ENCODE measurements at places on chromosomes 7 and 10.

GRCh38 chr10:28367929-28368484 lies 65.1 kb upstream of the MPP7 start:
- no peak for DNase-seq

DNA sequence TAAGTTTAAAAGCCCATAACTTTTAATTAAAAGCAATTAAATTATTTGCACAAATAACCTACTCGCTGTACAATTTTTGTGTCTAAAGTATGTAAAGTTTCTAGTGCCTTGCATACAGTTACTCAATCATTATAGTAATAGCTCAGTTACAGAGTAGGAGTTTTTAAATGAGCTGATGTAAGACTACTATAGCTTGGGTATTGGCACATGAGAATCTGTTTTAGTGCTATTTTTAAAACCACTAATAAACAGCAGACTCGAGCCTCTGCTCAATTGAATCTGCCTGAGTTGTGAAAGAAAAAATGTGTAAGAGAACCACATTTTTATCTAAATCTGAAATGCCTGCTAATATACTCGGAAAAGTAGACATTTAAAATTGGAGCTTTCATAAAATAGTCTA lies 31.1 kb downstream of the CTNNA3 start:
- DNase-seq = no peak

- no peak for DNase-seq
These were observed 457 bp downstream of the NSUN5 start for GRCh38 chr7:73308074-73308664.

DNA sequence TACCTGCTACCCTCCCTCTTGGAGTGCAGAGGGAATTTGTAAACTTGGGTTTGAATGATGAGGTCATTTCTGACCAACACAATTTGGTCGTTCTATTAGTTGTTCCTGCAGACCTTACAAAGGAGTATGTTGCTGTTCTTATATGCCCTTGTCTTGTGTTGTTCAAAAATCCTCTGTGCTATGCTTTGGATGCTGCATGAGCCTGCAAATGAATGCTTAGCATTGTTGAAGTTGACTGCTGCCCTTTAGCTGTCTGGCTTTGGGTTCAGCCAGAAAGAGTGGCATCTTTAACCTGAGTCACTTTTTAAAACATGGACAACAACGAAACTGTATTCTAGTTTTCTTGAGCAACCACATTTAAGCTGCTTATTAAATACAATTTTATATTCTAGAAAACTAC lies 80.3 kb downstream of the SND1 start:
- DNase-seq = no peak

- peak; percentile 59 for DNase-seq
These were observed 72.0 kb upstream of the TES start for GRCh38 chr7:116138202-116138801.

DNA sequence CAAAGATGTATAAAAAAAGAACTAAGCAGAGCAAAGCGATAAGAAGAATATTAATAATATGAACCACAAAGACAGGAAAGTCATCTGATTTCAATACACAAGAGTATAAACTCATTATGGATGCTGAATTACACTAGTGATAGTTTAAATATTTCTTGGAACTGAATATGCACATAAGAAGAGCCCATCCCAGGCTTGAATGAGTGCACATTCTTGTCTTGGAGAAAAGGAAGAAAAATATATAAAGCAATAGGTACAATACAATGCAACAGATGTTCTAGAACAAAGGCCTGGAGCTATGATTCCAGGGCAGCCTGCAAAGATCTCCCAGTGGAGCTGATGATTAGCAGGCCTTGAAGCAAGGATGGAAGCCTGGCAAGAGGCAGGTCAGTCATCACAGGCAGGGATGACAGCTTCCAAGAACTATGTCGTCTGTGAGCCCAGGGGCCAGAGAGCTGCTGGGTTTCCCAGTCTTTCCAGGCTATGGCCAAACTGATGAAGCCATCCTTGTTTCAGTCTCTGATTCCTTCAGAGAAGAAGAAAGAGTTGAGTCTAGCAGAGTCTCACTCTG lies 277.6 kb downstream of the KCNMA1 start:
- no peak for DNase-seq

- peak; percentile 63 for DNase-seq
These were observed 30.6 kb downstream of the NET1 start for GRCh38 chr10:5442990-5443370.

- DNase-seq = no peak
These were observed 40.1 kb upstream of the STRIP2 start for GRCh38 chr7:129394101-129394500.

GRCh38 chr7:112416127-112416526 lies 34.1 kb upstream of the IFRD1 start:
- no peak for DNase-seq

GRCh38 chr7:70006261-70006920 lies 408.1 kb downstream of the AUTS2 start:
- no peak for DNase-seq

DNA sequence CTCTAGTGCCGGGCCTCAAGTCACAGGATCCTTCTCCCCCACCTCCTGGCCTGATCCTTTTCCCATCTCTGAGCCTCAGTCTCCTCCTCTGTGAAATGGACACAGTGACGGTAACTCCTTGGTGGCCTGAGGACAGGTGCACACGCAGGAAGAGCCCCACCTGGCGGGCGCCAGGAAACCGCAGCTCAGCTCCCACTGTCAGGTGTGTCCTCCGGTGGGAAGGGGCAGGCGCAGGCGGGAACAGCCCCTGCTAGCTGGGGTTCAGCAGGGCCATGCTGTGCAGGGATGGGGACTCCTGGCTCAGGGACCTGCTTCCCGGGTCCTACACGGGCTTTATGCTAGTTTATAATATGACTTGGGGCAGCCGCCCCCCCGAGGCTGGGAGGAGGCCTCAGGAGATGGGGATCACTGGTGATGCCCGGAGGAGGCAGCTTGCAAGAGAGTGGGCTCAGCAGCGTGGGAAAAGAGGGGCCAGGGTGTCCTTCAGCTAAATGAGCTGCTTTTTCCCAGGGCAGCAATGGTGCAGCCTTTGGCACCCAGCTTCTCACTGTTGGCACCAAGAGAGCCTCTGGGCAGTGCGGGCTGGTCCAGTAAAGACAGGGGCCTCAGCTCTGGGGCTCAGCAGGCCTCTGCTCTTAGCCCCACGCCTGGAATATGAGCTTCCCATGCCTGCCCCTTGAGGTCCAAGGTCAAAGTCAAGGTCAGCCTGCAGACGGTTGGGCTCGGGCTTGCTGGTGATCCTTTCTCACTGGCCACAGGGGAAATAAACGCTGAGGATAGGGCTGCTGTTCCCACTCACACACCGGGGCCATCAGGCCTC lies 68.0 kb upstream of the FAM20C start:
- no peak for DNase-seq

DNA sequence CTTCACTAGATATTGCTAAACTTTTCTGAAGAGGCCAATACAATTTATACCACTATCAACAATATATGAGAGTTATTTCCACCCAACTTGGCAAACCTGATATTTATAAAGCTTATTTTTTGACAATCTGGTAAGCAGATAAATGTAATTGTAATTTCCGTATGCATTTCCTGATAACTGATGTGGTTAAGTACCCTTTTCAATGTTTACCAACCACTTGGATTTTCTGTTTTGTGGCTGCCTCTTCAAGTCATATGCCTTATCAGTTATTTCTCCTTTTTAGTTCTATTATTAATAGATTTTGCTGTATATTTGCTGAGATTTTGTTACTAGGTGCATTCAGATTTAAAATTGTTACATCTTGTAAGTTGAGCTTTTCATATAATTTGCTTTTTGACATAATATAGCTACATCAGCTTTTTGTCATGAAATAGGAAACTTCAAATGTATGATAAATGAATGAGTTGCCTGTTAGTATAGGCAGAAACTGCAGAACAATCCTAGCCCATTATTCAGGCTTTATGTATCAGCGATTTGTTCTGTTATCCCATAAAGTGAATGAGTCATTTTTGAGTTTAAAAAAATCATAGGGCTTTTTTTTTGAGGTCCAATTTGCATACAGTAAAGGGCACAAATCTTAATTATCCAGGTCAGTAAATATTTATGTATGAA lies 11.5 kb downstream of the SGPL1 start:
- no peak for DNase-seq

DNA sequence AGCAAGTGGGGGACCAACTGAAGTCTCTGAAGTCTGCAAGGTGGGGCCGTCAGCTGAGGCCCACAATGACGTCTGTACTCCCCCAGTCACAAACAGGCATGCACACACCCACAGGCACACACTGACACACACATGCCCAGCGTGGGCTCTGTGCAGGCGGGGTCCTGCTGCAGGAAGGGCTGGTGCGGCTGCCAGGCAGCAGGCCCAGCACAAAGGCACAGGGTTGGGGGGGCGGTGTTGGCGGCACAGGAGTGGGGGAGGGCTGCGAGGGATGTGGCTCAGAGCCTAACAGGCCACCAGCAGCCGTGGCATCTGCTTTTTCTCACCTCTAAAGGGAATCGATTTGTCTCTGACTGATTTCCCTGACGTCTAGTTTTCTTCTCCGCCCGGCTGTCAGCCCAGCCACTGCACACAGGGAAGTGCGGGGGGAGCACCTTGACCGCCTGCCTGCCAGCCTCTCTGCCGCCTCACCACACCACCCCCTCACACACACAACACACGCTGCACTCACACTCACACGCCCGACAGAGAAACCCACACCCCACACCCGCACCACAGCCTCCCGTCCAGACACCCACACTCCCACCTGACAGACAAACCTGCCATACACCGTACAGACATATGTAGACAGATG lies 43.5 kb upstream of the ZMIZ1 start:
- peak; percentile 19 for DNase-seq

DNA sequence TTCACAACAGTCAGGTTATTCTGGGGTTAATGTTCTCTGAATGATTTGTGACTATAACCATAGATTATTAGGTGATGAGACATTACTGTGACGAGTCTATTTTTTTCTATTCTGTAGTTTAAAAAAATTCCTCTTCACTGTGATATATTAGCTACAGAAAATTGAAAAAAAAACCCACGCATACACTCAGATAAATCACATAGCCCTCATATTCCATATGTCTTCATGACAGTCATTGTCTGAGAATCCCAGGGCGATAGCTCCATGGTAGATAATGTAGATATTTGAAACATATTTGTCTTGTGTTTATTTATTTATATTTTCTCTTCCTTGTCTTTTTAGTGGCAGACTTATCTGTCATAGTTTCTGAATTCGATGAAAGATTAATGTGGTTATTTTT lies 110.0 kb downstream of the CAMK1D start:
- DNase-seq = no peak

DNA sequence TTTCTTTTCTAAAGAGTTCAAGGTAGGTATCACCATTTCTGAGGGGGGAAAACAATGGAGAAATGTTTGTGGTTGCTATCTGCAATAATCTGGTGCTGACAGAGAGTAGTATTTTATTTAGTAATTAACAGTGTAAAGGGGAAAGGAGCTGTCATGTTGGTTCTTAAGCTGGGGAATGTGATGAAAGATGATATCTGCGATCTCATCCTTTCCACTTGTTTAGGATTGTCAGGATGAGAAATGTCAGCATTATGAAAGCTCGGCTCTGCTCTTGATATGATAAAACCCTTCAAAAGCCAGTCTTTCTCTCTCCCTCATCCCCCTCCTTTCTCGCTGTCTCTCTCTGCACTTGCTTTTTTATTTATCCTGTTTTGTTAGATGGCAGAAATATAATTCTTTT lies 106.1 kb downstream of the POU6F2 start:
- DNase-seq = no peak

- no peak for DNase-seq
These were observed 36.9 kb downstream of the FOXL3 start for GRCh38 chr7:326809-327232.

DNA sequence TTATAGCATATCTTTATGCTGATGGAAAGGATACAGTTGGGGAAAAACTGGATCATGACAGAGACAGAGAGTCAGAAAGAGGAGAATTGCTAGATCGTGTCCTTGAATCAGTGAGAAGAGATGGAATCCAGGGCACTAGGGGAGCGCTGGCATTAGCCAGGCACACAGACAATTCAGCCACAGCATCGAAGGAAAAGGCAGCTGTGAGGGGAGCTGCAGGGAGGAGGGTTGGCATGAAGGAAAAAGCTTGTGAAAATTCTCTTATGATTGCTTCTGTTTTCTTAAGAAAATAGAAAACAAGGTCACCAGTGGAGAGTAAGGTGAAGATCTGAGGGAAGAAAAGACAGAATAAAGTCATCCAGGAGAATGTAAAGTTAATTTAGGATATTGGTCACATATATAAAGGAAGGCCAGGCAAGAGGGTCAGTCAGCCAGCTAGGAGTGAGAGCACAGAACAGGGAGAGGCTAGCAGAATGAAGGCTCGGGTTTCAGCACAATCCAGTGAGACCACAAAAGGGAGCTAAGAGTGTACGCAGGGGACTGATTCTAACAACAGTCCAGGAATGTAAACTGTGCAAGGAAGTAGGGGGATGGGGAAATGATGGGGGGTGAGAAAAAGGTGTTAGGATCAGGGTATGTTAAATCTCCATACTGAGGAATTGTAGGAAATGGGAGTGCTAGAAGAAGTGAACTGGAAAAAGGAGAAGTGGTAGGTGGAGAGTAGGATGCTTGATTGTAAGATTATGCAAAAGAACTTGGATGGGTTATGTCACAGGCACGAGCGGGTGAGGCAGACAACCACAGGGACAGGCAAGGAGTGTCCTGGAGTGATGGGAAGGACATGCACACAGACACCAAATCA lies 112.0 kb downstream of the RNF32 start:
- DNase-seq = no peak

DNA sequence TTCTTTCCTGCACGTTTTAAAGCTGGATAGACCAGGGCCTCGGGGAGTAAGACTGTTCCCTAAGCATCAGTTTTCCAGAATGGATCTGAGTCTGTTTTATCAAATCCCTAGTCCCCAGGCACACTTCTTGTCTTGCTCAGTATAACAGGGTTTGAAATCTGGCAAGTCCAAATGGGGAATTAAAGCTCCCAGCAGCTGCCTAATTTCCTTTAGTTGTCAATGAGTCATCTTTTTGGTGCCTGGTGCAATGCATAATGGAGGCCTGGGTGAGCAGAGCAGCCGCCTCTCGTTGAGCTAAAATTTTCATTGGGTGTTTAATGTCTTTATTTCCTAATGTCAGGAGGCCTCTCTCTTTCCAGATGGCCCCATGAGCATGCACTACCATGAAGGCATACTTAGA lies 87.9 kb downstream of the STRA8 start:
- DNase-seq = no peak

- DNase-seq = peak; percentile 16
These were observed 49.8 kb upstream of the PDZD8 start for GRCh38 chr10:117424883-117425649.

- DNase-seq = no peak
These were observed 35.4 kb upstream of the HBP1 start for GRCh38 chr7:107133396-107133795.

- DNase-seq = no peak
These were observed 456.1 kb downstream of the PHTF2 start for GRCh38 chr7:78254726-78255055.

DNA sequence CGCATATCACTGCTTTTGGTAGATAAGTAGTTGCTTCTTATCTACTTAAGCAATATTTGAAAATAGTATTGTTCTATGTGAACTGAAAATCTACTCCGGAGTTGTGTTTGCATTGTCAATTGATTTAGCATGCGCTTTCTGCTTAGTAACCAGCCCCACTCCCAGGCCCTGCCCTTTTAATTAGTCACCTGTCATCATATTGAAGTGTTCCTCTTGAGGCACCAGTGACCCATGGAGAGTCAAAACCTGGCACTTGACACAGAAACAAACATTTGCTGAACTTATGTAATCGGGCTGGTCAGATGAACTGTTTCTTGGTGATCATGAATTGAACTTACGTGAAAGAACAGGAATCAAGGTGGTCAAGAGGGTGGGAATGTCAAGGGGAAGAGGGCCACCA lies 27.8 kb upstream of the CDHR3 start:
- DNase-seq = no peak

All from erythroblast (primary cell).